Left ventricle myocardium inferior (tissue), 1 donor: ENCODE measurements at places on chromosomes 13 and 19. TPM values are rescaled to one million over a fixed set of nuclear protein-coding genes. Genes with fewer than 3 reads are reported as not detected.

GRCh38 chr19:16117594-16118033 lies 5.9 kb downstream of the RAB8A start:
- DNase-seq: no peak

GRCh38 chr13:101916108-101916774 lies 463.8 kb downstream of the ITGBL1 start:
- peak; percentile 38 for DNase-seq

DNA sequence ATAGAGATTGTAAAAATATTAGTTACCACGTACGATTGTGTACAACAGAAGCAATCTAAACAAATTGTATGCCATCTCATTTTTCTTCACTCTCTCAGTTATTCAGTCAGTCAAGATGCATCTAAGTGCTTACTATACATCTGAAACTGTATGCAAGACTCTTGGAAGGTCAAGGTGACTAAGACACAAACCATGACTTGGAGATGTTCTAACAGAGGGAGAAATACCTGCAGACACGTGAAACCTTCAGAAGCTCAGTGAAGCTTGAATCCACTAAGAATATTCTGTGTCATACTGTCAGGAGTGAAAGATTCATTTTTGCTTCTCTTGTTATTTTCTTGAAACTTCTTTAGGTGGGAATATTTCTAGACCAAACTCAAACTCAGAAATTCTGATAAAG lies 365.4 kb downstream of the ITGBL1 start:
- DNase-seq: no peak

DNA sequence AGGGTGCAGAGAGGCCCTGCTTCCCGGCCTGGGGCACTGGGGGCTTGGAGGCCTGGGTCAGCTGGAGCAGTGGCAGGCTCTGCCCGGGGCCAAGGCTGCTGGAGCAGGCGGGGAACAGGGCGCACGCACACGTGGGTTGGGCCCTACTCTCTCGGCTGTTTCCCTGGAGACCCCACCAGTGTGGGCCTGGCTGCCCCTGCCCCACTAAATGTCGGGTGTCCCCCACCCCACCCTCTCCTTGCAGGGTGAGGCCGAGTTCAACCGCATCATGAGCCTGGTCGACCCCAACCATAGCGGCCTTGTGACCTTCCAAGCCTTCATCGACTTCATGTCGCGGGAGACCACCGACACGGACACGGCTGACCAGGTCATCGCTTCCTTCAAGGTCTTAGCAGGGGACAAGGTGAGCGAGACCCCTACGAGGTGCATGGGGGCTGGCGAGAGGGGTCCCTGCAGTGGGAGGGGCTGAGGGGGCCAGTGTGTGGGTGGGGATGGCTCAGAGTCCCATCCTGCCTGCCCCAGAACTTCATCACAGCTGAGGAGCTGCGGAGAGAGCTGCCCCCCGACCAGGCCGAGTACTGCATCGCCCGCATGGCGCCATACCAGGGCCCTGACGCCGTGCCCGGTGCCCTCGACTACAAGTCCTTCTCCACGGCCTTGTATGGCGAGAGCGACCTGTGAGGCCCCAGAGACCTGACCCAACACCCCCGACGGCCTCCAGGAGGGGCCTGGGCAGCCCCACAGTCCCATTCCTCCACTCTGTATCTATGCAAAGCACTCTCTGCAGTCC lies 15.3 kb downstream of the CAPN12 start:
- peak; percentile 27 for DNase-seq

CEBPA gene
- 1.7 TPM for total RNA-seq

NLRP4 gene
- not detected for total RNA-seq
